H54 (cell line): ENCODE measurements at places on chromosomes 4 and X.

DNA sequence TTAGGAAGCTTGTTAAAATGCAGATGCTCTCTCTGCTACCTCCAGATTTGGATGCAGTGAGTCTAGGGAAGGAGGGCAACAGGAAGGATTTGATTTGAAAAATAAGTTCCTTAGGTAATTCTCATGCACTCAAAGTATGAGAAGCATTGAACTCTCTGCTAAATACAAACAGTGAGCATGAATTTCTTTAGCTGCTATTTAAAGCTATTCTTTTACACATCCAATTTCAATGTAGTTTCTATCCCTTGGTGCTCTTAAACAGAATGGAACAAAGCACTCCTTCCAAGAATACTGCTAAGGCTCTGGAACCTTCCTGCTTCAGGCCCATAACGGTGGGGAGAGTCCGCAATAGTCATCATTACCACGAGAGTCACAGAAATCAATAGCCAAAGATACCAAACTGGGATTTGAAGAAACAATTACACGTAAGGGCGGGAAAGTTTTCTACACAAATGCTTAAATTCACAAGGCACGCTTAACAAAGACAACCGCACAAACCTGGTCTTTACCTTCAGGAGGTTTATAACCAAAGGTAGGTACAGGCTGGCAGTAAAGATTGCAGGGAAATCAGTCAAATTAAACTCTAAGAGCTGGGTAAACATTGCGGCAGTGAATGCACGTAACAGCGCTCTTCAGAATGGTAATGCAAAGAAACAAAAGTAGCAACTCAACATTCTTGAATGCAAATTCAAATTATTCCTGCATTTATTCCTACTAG, 123.2 kb upstream of the NAP1L5 start:
- DNase-seq, result no peak

GRCh38 chrX:78643096-78643495, 16.0 kb downstream of the RTL3 start:
- no peak for DNase-seq

DNA sequence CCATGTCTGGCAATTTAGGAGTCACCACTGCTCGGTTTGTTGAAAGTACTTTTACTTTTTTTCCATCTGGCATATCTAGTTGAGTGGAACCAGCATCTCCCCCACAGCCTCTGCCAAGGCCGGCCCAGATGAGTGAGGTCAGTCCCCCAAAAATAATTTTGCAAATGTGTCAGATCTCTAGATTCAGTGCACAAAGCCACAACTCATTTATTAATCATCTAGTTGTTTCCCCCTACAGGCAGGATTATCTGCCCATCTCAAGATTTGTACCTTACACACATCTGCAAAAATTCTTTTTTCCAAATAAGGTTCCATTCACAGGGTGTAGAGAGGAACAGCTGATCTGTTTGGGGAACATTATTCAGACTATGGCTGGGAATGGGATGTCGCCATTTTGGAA, 174.0 kb upstream of the MXRA5 start:
- DNase-seq, result no peak

GRCh38 chr4:7067126-7067451, 775 bp downstream of the GRPEL1 start:
- no peak for DNase-seq

DNA sequence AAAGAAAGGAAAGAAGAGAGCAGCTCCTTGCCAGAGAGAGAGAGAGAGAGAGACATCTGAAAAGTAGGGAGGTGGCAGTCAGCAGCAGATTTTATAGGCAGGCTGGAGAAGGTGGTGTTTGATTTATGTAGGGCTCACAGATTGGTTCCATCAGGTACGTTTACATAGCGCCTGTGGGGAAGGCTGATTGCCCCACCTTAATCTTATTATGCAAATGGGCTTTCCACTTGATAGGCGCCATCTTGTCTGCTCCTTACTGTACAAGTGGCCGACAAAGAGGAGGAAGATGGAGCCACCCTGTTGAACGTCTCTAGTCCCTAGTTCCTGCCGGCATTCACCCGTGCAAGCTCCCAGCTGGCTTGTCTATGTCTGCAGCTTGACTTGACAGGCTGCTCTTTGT, 49.1 kb upstream of the DHRSX start:
- no peak for DNase-seq

DNA sequence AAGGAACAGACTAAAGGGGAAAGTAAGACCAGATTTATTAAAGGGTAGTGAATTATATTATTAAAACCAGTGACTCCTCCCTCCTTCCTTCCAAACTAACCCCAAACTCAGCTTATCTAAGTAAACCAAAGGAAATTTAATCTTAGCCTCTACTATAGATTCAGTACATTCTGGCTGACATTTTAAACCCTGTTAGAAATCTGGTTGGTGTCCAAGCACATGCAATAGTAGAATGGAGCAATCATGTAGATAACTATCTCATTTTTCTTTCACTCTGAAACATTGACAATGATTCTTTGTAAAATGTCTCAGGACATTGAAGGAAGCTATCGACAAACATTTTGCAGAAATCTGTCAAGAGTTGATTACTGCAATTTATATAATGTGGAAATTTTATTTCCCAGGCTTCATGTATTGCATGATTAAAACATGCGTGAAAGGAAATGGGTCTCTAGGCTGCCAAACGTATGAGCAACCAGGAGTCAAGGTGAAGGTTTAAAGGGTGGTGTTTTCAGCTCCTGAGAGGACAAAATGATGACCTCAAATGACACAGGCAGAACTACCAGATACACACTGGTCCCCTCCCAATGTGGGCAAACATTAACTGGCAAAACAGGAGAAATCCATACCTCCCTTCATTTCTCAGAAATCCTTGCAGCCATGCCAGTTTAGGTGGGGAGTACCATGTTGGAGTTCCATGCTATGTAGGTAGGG, 58.2 kb upstream of the RBM47 start:
- no peak for DNase-seq

GRCh38 chrX:139804482-139804881, 96.5 kb upstream of the MCF2 start:
- no peak for DNase-seq

- no peak for DNase-seq
Measured at GRCh38 chr4:141652161-141652778, 15.9 kb downstream of the IL15 start.

- no peak for DNase-seq
Measured at GRCh38 chr4:18214411-18215055, 193.0 kb upstream of the LCORL start.

- DNase-seq, result no peak
Measured at GRCh38 chr4:138909587-138909986, 106.0 kb upstream of the NOCT start.

DNA sequence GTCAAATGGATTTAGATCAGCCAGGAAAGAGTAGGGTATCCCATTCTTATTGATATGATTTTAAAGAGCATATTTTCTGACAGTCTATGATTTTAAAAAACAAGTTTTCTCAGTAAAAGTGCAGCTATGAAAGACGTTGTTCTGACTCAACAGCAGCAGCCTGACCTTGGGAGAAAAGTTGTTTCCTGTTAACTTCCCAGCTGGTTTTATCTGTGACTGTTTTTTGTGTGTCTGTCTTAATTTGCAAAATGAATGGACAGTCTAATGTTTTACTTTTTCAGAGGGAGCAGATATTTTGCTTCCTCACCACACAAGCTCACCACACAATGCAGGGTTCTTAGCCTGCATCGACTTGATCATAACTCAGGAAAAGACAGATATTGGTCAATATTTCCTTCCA, 764 bp upstream of the MTHFD2L start:
- DNase-seq, result no peak

- no peak for DNase-seq
Measured at GRCh38 chr4:66034671-66035070, 364.4 kb upstream of the EPHA5 start.

DNA sequence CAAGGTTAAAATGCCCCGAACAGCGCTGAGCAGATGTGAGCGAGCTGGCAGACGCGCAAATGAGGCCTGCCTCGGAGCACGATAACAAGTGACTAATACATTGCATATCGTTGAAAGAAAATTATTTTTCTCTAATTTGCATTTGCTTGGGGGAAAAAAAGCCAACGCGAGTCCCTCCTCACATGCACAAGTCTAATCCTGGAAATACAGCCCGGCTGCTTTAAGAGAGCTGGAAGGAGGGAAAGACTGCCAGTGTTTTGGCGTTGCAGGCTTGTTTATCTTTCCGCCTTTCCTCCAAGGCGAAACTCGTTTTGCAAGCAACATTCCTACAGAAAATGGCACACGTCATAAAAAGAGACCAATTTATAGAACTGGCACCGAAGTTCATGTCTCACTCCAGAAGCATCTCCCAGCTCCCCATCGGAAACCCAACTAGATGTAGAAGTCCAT, 12.6 kb downstream of the BCOR start:
- no peak for DNase-seq

- no peak for DNase-seq
Measured at GRCh38 chr4:189765736-189766135, 174.9 kb upstream of the FRG1 start.

GRCh38 chr4:15963576-15963975, 601 bp upstream of the FGFBP2 start:
- no peak for DNase-seq

GRCh38 chrX:67437821-67438220, 106.0 kb upstream of the AR start:
- DNase-seq, result no peak

GRCh38 chrX:21926116-21926515, 14.4 kb upstream of the SMS start:
- no peak for DNase-seq

DNA sequence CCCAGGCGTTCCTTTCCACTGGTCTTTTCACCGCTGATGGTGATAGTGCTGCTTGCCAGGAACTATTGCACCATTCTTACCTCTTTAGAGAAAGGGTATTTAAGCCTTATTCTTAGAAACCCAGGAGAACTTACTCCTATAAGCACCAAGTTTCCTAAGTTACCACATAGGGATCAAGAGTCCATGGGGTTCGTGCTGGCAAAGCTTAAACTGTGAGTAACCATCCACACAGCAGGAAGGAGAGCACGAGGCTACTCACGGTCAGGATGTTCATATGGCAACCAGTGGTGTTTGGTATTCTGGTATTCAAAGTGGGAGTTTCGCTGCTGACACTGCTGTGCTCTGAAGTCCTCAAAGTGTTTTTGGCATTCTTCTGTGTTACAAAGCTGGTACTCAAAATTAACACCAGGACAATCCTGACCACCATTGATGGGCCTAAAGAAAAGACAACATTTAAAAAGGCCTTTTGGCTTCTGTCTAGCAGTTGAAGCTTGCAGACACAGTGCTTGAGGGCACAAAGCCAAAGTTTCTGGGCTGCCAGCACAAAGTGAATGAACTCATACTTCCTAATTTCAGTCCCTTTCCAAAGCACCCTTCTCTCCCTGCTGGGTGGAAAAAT, 256.9 kb downstream of the ADAMTS3 start:
- DNase-seq, result peak; percentile 1

DNA sequence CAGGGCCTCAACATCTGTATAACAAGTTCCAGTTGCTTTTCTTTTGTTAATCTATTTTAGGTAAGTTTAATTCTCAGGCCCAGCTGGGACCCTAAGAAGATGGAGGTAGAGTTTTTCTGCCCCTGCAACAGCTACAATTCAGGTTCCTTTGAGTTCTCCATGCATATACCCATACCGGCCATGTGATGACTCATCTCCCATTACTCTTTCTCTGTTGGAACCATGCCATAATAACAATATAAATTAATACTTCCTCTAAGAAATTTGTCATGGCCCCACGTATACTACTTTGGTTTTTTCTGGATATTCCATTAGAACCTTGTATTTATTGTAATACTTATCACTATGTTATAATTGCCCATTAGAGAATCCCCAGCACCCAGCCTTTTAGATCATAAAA, 1.3 kb upstream of the INTU start:
- DNase-seq, result no peak

DNA sequence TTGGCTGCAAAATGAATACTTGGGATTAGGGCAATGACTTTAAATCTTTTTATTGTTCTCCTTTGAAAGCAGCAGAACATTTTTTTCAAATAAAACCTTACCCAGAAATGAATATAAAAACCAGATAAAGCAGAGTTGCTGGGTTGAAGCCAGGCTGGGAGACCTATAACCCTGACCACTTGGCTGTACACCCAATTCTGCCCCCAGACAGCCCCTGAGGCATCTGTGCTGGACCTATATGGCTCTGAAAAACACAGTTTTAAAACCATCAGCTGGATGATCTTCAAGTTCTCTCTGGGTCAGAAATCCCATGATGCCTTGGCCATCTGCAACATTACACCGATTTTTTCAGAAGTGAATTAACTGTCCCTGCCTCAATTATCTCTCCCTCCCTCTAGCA, 23.7 kb upstream of the GLRA2 start:
- no peak for DNase-seq

GRCh38 chr4:143085224-143085623, 99.5 kb upstream of the USP38 start:
- no peak for DNase-seq

- DNase-seq, result no peak
Measured at GRCh38 chrX:56026815-56027214, 205.3 kb upstream of the KLF8 start.

GRCh38 chr4:41921476-41921875, 13.8 kb upstream of the TMEM33 start:
- no peak for DNase-seq

DNA sequence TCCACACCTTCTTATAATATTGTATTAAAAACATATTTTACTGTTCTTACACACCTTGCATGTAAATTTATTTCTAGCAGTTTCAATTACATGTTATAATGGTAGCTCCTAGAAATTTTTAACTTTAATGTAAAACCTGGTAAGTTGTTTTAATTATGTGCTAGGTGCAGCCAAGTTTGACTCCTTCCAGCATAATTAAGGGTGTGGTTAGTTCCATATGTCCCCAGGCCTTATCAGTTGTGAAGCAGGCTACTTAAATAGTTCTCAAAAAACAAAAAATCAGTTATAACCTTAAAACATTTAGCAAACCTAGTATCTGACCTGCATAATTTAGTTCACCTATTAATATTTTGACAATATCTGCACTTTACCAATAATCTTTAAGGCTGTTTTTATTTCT, 26.9 kb upstream of the PASD1 start:
- no peak for DNase-seq

- no peak for DNase-seq
Measured at GRCh38 chr4:101042847-101043246, 304.5 kb downstream of the PPP3CA start.

GRCh38 chr4:45078201-45078600, 351.8 kb upstream of the GNPDA2 start:
- no peak for DNase-seq

DNA sequence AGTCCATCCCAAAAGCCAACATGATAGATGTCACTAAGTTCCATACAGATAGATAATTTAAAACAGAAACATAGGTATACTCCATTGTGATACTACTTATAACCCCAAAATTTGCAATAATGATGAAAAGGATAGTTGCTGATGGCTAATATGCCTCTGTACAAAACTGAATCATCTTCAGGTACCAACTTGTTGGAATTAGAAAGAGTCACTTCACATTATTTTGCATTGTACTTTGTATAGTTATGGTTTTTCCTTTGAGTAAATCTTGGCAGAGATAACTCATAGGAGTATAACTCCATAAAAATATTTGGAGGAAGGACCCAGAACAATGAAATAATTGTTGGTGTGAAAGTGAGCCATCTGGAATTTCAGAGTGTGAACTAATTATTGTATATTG, 17.6 kb downstream of the GIMD1 start:
- no peak for DNase-seq
